Spinal cord (tissue), 10 donors: ENCODE measurements at places on chromosomes 12 and 14.

DNA sequence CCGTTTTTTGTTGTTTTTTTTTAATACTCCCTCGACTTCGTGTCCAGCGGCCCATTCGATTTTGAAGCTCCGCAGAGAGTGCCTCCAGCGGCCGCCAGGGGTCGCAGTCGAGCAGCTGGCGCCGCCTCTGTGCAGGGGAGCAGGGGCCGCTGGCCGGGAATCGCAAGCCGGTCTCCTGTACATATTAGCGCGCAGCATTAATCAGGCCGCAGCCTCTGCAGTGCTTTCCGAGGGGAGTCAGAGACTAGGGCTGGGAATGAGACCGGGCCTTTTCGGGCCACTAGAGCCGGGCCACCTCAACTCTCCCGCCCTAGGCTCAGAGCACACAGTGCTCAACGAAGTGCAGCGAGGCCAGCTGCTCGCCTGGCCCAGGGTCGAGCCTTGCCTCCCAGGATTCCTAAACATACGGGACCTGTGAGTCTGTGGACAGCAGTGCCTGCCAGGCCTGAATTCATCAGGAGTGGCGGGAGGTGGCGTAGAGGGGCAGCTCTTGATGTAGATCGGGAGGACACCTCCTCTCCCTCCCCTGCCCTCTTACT is 81.8 kb downstream of the EMP1 start:
- DNase-seq, result peak; percentile 62

DNA sequence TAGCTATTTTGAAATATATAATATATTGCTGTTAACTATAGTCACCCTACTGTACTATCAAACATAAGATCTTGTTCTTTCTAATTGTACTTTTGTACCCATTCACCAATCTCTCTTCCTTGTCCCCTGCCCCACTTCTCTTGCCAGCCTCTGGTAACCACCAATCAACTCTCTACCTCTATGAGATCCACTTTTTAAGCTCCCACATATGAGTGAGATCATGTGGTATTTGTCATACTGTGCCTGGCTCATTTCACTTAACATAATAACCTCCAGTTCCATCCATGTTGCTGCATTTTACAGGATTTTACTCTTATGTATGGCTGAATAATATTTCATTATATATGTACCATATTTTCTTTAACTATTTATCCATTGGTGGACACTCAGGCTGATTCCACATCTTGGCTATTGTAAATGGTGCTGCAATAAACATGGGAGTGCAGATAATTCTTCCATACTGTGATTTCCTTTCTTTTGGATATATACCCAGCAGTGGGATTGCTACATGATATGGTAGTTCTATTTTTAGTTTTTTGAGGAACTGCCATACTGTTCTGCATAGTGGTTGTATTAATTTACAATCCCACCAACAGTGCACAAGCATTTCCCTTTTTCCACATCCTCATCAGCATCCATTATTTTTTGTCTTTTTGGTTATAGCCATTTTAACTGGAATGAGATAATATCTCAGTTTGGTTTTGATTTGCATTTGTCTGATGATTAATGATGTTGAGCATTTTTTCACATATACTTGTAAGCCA is 33.5 kb upstream of the SPIC start:
- no peak for DNase-seq

- DNase-seq, result no peak
Measured at GRCh38 chr12:70386771-70387170, 20.7 kb downstream of the KCNMB4 start.

DNA sequence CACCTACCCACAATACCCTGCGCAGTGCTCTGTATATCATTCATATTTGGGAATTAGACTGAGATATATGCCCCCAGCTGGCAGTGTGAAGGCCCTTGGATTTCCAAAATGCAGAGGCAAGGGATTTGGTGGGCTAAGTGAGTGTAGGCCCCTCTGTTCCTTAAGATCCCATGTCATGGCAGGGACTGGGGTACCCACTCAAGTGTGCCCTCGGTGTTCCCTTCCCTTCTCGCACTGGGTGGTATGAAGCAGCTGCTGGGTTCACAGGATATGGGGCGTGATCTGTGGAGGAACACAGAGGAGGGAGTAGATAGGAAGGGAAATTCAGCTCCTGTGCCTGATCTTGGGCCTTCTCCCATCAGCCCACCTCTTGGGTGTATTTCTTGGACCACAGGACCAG is 63.1 kb upstream of the VASH1 start:
- DNase-seq, result no peak

DNA sequence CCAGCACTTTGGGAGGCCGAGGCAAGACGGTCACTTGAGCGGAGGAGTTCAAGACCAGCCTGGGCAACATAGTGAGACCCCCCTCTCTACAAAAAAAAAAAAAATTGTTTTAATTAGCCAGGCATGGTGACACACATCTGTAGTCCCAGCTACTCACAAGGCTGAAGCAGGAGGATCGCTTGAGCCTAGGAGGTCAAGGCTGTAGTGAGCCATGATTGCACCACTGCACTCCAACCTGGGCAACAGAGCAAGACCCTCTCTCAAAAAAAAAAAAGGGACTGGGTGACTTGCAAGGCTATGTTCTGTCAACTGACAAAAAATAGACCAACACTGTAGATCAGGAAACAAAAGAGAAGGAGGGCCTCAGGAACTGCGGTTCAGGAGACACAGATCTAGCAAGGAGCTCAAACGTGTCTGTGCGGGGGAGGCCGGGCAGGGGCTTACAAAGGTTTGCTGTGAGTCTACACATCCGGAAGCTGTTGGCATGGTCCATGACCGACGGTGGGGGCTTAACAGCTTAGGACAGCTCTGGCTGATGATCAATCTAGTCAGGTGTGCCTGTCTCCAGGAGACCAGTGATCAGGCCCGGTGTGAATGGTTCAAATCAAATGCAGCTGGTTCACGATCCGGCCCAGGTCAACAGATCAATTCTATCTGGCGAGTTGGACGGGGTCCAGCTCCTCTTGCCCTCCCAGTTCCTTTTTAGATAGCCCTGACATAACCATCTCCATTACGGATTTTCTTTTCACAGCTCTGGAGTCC is 31.7 kb upstream of the INF2 start:
- DNase-seq, result no peak

DNA sequence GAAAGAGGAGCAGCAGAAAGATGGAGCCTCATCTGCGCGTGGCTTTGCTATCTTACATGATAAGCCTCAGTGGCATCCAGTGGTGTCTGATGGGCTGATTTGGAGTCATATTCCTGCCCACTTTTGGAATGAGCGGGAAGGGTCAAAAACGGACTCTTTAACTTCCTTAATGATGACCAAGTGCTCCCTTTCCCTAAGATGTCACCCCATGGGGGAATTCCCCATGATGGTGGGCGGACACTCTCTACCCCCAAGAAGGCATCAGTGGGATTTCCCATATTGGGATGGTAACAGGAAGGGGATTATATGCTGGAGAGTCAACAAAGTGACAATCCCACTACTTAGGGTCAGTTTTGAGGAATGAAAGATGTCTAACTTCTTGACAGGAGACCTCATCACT is 110.9 kb downstream of the GPATCH2L start:
- DNase-seq, result no peak

DNA sequence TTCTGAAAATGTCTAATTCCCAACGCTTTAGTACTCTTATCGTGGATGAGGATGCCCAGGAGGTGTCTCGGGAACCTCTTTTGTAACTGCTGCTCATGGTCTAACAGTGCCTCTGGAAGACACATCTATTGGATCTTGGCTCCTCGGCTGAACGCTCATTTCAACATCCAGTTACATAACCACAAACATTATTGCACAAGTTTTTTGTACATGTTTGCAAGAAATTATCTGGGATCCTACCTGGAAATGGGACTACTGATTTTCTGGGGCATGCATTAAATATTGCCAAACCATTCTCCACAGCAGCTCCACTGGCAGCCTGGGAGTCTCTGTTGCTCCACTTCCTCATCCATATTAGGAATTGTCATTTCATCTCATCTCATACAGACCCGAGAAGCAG is 117.5 kb upstream of the EVL start:
- no peak for DNase-seq

DNA sequence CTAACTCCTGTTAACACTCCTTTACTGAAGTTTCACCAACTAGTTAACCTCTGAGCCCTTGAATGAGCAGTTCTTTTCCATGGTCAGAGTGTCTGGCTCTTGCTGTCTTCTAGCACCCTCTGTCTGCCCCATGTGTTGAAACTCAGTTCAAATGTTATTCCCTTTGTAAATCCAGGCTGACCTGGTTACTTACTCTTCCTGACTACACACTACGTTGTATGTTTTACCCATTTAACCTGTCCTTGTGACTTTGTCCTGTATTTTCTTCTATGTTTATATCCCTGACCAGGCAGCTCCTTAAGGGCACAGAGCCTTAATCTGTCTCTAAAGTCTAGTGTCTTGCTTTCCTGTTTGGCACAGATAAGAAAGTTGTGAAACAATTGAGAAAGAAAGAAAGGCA is 389.0 kb upstream of the RPL10L start:
- peak; percentile 34 for DNase-seq

GRCh38 chr12:12336049-12336411 is 14.0 kb downstream of the MANSC1 start:
- no peak for DNase-seq

DNA sequence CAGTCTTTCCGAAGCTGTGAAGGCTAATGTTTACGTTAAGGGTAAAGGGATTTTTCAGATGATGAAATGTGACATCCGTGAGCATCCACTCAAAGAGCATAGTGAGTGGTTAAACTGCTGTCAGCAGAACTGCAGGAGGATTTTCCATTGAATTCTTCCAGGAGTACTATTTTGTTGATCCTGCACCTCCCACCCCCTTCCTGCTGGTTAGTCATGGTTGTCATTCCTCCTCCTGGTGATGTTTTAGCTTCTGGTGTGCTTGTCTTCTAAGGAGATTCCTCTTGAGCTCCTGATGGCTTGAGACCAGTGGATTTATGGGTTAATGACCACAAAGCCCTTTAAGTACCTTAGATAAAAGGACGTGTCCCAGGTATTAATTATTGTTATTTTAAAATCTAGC is 2.4 kb upstream of the GPRC5D start:
- DNase-seq, result no peak
